ENCODE measurements at places on chromosomes 11 and 22.

DNA sequence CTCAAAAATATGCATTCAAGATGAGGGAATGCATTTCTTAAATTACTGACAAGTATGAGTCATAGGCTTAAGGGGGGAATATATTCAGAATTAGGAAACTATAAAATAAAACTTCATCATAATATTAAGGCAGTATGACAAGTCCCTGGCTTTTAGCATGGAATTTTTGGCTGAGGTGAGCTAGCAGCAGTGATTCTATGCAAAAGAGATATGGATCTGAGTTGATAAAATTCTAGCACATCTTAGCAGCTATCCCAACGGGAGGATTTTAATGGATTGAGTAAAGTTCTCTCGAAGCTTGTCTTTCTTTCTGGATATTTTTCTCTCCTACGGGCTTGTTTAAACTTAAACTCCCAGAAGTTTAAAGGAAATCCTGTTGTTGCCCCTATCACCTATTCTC lies 1.2 kb downstream of the OR51Q1 start:
- DNase-seq, result no peak

DNA sequence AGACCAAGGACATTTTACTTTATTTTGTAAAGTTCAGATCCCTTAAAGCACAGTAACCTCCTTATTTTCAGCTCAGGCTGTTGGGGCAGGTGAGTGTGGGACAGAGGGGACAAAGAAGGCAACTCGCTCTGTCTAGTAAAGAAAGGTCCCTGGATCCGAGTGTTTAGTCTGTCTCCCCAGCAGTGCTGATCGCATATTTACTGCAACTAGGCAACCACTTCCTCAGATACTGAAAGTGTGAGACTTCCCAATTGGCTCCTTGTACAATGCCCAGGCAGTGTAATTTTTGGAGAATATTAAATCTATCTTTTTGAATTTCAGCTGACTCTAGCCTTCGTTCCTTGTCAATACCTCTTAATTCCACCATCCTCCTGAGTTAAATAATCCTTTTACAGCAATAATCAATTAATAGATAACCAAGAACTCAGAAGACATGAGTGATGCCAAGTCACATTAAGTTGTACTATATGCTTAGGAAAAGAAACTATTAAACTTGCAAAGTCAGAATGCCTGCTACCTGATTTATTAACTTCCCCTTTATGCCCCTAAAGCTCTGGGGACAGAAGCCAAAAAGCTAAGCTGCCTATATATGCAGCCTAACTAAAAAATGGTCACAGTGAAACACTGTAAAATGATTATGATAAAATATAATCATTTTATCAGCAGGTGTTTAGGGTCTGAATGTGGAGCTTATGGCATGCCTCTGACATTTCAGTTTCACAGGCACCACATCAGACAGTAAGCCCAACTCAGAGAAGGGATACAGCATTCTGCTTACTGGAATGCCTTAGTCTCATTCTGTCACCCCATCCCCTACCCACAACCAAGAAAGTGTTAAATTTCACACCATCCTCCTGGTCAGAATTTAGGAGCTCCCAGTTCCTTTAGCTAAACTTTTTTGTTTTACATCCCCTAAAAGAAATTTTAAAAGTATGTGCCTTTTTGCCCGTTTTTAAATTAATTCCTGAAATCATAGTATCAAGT lies 138.7 kb downstream of the TRIM44 start:
- DNase-seq, result no peak

DNA sequence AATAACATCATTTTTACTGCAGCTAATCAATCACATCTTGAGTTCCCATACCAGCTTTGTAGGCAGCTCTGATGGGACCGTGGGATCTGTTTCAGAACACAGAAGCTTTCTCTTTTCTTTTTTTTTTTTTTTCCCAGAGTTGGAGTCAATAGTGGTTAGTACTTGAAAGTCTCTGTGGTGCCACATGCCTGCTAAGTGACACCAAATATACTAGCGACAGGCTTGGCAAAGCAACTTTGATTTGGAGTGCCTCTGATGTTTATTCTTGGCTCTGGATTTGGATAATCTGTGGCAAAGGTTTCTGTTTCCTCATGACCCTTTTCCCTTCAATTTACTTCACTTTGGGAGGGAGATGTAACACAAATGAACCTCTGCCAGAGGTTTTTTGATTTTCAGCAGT lies 681.4 kb upstream of the TENM4 start:
- no peak for DNase-seq

DNA sequence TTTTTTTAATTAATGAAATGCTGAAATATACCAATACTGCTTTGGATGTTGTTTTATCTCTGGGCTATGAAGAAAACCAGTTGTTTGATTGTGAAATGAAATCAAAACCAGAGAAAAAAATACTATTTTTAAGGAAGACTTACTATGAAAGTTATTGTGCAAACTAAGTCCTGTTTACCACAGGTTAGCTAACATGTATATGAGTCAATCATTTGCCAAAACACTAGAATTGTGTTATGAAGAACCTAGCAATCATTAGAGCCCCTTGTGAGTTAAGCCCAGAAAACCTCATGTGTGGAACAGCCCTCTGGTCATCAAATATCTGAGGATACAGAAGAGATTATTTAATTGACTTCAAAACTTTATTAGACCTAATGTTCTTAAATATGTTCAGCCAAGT lies 83.7 kb downstream of the FAT3 start:
- no peak for DNase-seq

DNA sequence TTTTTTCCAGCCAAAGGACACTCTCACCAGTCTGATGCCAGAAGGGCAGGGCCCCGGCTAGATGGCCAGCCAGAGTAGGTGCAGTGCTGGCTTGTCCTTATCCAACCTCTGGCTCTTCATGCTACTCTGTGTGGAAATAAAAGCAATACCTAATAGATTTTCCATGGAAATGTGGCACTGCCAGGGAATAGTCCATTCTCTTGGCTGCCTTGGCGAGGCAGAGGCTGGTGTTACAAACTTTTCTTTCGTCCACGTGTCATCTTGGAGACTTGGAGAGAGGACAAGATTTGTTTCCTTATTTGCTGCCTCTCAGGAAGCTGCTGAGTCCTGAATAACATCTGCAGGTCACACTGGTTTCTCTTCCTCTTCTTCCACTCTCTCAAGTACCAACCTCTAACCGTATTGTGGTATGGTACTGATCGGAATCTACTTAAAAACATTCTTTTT lies 17.2 kb upstream of the C1QTNF4 start:
- no peak for DNase-seq

DNA sequence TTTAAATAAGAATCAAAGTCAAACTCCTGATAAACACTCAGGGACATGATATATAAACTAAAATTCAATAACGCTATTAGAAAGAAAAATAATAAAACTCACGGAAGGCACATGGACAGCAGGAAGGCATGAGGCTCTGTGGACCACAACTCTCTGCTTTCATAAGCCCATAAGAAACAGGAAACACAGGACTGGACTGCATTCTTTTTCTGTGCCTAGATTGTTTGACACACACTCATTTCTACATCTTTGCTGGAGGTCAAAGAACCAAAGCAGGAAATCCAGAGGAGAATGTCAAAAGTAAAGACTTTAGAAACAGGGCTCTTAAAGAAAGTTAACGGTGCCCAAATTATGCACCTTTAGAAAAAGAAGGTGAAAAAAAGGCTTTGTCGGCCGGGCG lies 71.3 kb downstream of the RAB30 start:
- no peak for DNase-seq

DNA sequence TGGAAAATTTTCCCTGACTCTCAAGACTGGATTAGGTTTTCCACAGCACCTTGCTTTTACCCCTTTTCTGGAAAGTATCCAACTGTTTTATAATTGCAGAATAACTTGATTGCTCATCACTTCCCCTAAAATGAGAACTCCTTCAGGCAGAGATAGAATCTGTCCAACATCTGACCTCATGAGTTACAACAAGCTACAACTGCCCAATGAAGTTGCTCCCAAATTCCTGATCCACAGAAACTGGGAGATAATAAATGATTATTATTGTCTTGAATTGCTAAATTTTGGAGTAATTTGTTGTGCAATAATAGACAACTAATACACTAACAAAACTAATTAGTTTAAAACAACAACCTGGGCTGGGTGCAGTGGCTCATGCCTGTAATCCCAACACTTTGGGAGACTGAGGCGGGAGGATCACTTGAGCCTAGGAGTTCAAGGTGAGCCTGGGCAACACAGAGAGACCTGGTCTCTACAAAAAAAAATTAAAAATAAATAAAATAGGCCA lies 10.0 kb upstream of the CCDC83 start:
- no peak for DNase-seq

- DNase-seq, result no peak
Measured at GRCh38 chr11:134205729-134206128, 18.0 kb downstream of the NCAPD3 start.

- DNase-seq, result no peak
Measured at GRCh38 chr22:41524251-41524661, 20.0 kb downstream of the POLR3H start.

DNA sequence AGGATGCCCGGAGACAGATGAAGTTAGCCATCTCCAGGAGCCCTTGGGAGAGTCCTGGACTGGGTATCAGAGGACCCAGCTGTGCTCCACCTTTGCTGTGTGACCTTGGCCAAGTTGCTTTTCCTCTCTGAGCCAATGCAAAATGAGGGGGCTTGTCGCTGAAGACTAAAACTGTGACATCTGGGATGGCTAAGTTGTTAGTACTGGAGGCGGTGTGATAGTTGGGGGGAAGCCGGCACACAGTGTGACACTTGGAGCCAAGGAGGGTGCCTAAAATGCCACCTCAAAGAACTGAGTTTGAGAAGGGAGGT lies 481 bp downstream of the INPP5J start:
- DNase-seq, result no peak

DNA sequence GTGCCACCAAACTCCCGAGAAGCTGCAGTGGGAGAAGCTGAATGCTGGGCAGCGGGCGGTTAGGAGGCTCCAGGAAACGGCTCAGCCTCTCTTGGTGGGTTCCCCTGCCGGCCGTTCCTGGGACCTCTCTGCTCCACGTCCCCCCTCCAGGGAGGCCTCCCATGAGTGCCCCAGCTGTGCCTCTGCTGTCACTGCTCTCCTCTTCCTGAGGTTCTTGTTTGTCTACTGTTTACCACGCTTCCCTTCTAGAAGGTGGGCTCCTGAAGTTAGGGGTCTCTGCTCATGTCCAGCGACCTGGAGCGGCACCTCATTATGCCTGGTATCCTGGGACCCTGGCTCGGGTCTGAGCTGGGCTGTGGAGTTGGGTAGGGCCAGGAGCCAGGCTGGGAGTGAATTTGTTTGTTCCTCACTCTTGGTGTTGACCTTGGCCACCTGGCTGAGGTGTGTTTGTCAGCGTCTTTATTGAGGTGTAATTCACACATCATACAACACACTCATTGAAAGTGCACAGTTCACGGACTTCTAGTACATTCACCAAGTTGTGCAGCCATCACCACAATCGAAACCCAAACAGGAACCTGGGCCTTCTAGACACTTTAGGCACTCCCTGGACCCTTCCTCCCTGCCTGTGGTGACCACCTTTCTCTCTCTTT lies 37.8 kb upstream of the GRAMD4 start:
- DNase-seq, result no peak

DNA sequence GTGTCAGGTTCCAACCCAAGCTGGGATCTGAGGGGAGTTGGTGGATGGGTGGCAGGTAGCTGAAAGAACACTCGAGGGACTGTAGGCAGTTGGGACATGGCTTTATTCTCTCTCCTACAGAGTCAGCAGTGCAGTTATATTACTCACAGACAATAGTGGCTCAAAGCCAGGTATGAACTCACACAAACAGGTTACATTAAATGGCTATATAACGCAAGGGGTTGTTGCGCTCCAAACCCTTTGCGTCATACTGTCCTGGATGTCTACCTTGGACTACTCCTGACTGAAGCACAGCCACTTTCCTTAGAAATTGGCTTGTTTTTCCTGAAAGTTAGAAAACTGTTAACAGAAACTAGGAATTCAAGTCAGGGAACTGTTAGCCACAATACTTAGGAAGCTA lies 66.4 kb upstream of the OR4B1 start:
- no peak for DNase-seq

- DNase-seq, result no peak
Measured at GRCh38 chr11:61683961-61684869, 4.0 kb downstream of the DAGLA start.

DNA sequence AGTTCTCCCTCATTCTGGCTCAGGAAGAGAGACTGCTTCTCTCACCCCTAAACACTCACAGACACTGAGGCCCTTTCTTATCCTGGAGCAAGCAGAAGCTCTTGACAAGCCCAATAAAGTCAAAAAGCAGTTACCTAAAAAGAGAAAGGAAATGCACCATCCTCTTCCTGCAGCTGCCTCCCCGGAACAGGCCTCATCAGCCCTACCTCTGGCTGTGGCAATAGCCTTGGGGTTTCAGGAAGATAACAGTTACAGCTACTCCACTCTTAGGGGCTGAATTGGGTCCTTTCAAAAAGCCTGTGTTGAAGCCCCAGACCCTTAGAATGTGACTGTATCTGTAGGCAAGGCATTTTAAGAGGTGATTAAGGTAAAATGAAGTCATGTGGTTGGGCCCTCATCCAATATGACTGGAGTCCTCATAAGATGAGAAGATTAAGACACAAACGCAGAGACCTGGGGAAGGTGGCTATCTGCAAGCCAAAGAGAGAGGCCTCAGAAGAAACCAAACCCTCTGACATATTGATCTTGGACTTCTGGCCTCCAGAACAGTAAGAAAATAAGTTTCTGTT lies 3.5 kb upstream of the LGALS12 start:
- no peak for DNase-seq

DNA sequence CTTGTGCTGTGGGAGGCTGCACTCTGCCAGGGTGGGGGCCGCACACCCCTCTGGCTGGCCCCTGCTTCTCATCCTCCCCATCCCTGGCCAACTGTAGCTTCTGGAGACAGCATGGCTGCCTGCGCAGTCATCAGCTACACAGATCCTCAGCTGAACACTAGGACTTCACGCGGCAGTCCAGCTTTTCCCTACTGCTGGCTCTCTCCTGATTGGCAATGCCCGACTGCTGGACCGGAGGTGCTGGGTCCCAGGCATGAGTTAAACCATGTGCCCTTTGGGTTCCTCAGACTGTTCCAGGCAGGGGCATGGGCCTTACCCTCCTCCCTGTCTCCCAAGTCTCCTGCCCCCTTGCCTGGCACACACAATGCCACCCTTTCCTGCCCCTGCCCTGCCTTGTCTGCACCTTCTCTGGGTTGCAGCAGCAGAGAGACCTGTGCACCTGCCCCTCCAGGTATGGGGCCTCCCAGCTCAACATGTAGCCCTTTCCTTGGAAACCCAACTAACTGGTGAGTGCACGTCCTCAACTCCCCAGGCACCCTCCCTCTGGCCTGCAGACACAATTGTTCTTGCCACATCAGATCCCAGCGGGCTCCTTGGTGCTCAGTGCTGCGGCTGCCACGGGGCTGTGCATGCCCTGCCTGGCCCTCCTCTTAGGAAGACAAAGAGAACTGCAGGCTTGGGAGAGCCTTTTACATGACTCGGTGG lies 1039.2 kb downstream of the TBC1D22A start:
- no peak for DNase-seq
